ENCODE measurements at places on chromosomes 5 and 9.

DNA sequence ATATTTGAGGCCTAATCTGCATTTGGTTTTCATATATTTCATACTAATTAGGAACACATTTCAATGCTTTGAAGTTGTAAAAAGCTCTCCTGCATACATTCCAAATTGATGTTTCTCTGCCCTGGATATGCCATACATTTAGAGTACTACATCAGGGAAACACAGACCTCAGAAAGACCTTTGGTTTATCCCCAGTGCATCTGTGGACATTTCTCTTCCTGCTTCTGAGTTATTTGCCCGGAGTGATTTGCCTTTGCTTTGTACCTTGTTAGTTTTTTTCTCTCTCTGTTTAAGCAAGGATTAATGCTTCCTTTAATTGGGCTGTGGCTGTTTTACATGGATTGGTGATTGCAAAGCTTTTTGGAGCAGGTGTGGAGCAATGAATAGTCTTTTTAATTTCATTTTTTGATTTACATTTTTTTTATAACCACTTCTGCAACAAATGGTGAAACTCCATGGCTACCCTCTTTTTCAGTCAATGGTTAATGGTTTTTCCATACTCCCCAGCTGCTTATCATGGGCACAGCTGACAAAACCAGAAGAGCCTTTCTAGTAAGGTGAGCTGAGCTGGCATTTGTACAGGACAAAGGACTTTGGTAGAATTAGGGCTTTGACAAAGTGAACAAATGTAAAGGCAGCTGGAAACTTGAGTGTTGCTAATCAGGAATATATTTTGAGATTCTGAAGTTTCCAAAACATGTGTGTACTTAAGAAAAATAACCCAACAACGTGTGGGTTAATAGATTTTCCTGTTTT lies 54.2 kb downstream of the ZSWIM6 start:
- no peak for DNase-seq

DNA sequence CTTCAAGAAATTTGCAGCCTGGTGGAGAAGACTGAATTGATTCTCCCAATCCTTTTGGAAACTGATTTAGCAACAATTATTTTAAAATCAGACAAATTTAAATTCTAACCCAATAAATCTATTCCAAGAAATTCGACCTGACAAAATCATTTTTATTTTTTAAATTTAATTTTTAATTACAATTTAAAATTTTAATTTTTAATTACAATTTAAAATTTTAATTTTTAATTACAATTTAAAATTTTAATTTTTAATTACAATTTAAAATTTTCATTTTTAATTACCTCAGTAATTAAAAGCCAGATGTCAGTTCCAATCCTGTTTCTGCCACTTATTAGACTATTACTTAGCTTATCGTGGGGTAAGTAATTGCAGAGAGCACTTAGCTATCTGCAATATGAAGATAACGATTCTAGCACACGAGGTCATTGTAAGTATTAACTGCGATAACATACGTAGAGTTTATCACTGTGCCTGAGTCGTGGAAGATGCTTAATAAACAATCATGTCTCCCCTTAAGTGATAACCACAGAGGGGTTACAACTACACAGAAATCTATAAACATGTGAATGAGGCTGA lies 346.4 kb upstream of the SLC24A2 start:
- DNase-seq: no peak

GRCh38 chr5:68273717-68274409 lies 58.3 kb downstream of the PIK3R1 start:
- no peak for DNase-seq

DNA sequence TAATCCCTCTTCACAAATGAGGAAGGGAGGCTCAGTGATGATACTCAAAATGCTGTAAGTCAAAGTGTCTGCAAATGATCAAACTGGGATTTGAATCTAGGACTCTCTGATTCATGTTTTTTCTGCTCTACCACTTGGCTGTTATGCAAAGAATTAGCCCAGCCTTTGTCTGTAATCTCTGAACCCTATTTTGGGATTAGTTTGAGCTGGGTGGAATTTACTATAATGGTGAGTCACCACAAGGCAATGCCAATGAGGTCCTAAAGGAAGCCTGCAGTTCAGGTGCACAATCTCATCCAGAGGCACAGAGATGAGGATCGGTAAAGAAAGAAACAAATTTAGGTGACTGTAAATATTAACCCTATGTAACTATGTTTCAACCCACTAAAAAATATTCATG lies 29.2 kb downstream of the RFK start:
- no peak for DNase-seq

DNA sequence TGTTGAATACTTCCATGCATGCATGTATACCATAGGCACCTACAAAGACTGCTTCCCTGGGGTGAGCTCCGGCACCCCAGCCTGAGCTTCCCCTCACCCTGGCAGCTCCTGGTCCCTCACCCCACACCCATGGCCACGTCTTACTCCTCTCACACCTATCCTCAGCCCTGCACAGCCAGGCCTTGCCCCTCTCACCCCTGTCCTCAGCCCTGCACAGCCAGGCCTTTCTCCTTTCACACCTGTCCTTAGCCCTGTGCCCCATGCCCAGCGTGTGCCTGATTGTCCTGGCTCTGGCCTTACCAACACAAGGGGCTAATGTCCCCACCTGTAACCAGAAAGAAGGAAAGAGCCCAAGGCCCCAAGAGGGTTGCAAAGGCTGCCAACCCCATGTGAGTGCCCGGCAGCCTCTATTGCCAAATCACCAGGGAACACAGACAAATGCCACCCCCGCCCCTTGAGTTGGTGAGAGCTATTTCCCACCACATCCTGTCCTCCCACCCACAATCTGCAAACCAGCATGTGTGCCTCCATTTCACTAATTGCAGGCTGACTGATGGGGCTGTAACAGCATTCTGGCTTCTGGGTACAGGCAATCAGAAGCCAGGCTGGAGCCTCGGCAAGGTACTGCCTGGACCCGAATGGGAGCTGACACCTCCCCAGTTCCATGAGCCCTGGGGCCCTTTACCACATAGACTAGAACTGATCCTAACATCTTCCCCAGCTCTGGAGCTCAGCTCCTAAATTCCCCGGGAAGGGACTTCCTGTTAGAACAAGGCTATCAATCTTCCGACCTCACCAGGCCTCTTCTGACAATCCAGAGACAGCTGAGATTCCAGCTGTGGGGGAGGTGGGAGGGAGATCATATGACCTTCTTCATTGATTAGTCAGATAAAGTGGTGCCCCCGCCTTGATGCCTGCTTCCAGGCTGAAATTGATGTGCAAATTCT lies 78.2 kb downstream of the FAM114A2 start:
- DNase-seq: no peak

Data from NCI-H460 (cell line).